Pulmonary artery endothelial cell (primary cell): ENCODE measurements at places on chromosomes 1 and 21. TPM values are rescaled to one million over a fixed set of nuclear protein-coding genes. Genes with fewer than 3 reads are reported as not detected.
A peak's percentile ranks its signal among the peaks of the same experiment; 100 is the strongest.

DNA sequence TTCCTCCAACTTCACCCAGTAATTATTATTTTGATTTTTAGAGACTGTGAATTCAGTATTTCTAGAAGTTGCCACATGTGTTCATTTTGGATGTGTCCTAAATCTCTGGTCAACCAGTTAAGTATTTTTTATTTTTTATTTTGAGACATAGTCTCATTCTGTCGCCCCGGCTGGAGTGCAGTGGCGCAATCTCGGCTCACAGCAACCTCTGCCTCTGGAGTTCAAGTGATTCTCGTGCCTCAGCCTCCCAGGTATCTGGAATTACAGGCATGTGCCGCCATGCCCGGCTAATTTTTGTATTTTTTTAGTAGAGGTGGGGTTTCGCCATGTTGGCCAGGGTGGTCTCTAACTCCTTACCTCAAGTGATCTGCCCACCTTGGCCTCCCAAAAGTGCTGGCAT is 8.0 kb downstream of the MACF1 start:
- no peak for DNase-seq

- no peak for DNase-seq
These were observed 21.2 kb downstream of the PRRX1 start for GRCh38 chr1:170685166-170685565.

GRCh38 chr1:69919129-69919921 is 286.1 kb downstream of the LRRC40 start:
- DNase-seq, result no peak

GRCh38 chr1:67724928-67725560 is 40.0 kb downstream of the GADD45A start:
- DNase-seq, result peak; percentile 85

DNA sequence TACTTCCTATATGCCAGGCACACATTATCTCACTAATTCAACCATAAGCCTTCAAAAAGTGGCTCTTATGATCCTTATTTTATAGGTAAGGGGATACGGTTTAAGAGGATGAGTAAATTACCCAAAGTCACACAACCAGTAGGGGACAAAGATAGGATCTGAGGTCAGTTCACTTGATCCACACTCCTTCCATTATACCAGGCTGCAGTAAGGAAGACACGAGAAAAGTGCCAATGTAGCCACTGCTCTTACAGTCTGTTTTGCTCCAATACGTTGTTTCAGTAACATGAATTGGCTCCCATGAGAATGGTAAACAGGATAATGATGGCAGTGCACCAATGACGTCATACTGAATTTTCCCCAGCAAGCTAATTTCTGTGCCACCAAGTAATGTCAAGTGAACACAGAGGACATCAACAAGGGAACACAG is 15.4 kb upstream of the GUCA2A start:
- no peak for DNase-seq

GRCh38 chr1:81549588-81550127 is 251.1 kb upstream of the ADGRL2 start:
- DNase-seq, result peak; percentile 11

Gene SLC45A1
- total RNA-seq, result 0.78 and 1.2 TPM in 2 replicates

Gene NBPF15
- total RNA-seq, result 43.6 and 43.7 TPM in 2 replicates

Gene TNFAIP8L2
- 0.13 and 0.35 TPM in 2 replicates for total RNA-seq

Gene F13B
- not detected in 2 replicates for total RNA-seq

Gene CCDC27
- not detected in 2 replicates for total RNA-seq
